Upper lobe of left lung (tissue), 6 donors: ENCODE measurements at places on chromosomes 3 and 15. TPM values are rescaled to one million over a fixed set of nuclear protein-coding genes. Genes with fewer than 3 reads are reported as not detected.

Gene HES1
- 34.3 TPM for total RNA-seq

- H3K4me1 ChIP-seq = peaks cover 11% of the 10 kb centered on the region
- H3K4me3 ChIP-seq = no peak overlapping the region
- DNase-seq = peak; percentile 94
- no peaks in the 10 kb centered on the region for H3K36me3 ChIP-seq
- no peaks in the 10 kb centered on the region for H3K27me3 ChIP-seq
These were observed 102.2 kb downstream of the DGKG start for GRCh38 chr3:186259612-186260383.

GRCh38 chr15:96435841-96436240 lies 105.3 kb downstream of the NR2F2 start:
- no peak for DNase-seq
- H3K36me3 ChIP-seq = no peaks in the 10 kb centered on the region
- H3K4me1 ChIP-seq = no peaks in the 10 kb centered on the region
- no peak overlapping the region for H3K4me3 ChIP-seq

DNA sequence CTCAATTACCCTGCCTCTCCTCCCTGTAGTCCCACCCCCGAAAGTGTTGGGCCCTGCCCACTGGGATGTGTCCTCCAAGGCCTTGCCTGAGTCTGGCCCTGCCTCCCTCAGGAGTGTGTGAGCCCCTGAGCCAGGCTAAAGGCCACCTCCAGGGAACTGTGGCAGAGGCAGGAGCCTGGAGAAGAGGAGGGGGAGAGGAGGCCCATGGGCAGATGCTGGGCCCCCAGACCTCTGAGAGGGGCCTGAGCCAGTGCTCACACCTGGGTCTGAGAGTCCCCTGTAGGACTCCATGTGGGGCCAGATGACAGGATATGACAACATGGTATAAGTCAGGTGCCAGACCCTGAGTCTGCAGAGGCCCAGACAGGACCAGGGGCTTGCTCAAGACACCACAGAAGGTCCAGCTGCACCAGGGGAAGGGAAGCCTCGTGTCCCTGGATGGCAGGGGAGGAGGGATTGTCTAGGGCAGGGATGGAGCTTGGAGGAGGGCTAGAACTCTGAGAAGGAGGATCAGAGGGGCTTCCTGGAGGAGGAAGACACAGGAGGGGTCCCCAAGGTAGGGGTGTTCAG lies 217.9 kb downstream of the TBC1D2B start:
- no peak overlapping the region for H3K27ac ChIP-seq
- DNase-seq = no peak
- no peaks in the 10 kb centered on the region for H3K27me3 ChIP-seq

DNA sequence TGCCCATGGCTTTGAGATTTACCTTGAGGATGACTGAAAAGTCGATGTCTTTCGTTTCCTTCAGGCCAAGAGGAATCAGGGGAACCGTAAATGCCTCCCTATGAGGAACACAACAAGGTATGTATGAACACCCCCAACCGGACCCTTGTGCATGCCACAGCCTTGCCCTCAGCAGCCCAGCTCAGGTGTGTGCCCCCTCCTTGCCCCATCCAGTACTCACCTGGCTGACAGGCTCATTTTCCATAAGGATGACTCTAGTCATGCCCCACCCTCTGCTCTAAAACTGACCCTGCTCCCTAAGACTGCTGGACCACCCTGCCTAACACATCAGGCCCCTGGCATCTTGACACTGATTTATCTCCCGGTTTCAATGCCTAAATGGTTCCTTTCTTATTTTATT lies 270.0 kb downstream of the GOLGA6L6 start:
- no peak overlapping the region for H3K27ac ChIP-seq
- no peaks in the 10 kb centered on the region for H3K27me3 ChIP-seq
- DNase-seq = peak; percentile 26
- no peaks in the 10 kb centered on the region for H3K36me3 ChIP-seq
- H3K4me3 ChIP-seq = no peak overlapping the region
